H1 (cell line): ENCODE measurements at places on chromosomes 6 and 20.

- H3K27me3 ChIP-seq = no peaks in the 10 kb centered on the region
- peaks cover 24% of the 10 kb centered on the region; the same call in 1 of the 2 replicates for H3K36me3 ChIP-seq
- no peak overlapping the region for H3K27ac ChIP-seq
- H3K4me3 ChIP-seq = no peak overlapping the region
- no peak for DNase-seq
Measured at GRCh38 chr6:7568021-7568420, 22.0 kb upstream of the SNRNP48 start.

DNA sequence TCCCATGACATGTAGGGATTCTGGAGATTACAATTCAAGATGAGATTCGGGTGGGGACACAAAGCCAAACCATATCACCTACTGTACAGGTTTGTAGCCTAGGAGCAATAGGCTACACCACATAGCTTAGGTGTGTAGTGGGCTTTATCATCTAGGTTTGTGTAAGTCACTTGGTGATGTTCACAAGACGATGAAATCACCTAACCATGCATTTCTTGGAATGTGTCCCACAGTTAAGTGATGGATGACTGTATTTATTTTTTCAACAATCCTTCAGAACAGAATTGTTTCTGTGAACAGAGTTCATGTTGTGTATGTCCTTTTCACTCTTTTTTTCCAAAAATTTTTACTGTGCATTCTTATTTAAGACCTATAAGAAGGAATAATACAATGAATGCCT, 76.1 kb downstream of the DTD1 start:
- no peak overlapping the region for H3K4me3 ChIP-seq
- H3K27ac ChIP-seq = no peak overlapping the region
- no peaks in the 10 kb centered on the region for H3K36me3 ChIP-seq

DNA sequence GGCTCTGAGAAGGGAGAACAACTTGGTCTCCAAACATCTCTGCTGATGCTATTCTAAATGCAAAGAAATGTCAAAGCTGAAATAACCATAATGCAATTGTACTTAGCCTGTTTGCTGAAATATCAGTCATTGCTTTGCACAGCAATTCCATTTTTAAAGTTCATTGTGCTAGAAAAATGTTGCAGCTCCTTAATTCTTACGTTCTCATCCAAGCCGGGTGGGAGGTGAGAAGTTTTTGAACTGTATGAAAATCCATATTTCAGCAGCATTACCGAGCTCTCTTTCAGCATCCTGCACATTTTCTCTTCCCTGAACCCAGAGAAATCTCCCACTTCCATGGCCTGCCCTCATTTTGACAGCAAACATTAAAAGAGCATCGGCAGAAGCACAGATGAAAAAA, 630.0 kb downstream of the PTPRT start:
- H3K27ac ChIP-seq = no peak overlapping the region
- H3K36me3 ChIP-seq = no peaks in the 10 kb centered on the region
- no peak for DNase-seq

DNA sequence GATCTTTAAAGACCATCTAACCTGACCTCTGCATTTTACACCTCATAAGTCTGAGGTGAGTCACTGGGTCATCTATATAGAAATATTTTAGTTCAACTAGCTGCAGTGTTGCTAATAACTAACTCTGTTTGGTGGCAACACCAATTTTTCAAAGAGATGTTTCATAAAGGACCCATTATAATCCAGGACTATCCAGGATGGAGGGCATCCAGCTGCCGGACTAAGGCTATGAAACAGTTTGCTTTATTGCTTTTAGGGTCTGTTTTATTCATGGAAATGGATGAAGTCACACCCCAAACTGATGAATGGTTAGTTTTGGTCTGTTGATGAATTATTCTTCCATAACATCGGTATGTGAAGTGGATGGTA, 204.2 kb upstream of the GMDS start:
- no peaks in the 10 kb centered on the region for H3K36me3 ChIP-seq
- peaks cover 7% of the 10 kb centered on the region for H3K27me3 ChIP-seq
- H3K4me3 ChIP-seq = no peak overlapping the region
- H3K4me1 ChIP-seq = no peaks in the 10 kb centered on the region

DNA sequence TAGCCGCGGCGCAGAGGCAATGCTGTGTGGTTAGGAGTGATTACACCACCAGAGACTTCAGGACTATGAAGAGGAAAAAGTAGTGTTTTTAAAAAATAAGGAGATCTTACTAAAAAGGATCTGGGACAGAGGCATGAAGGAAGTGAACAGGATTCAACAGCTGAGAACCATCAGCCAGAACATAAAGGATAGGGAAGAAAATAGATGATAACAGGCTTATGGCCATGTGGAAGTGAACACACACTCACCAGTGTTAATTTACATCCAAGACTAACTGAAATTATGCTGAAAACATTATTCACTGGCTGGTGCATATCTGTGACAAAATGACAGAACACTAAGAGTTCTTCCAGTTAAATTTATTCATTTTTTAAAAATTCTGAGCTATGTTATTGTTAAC, 47.5 kb upstream of the BCLAF1 start:
- no peaks in the 10 kb centered on the region for H3K36me3 ChIP-seq
- H3K27me3 ChIP-seq = no peaks in the 10 kb centered on the region; the same call in 1 of the 2 replicates
- no peaks in the 10 kb centered on the region for H3K4me1 ChIP-seq

DNA sequence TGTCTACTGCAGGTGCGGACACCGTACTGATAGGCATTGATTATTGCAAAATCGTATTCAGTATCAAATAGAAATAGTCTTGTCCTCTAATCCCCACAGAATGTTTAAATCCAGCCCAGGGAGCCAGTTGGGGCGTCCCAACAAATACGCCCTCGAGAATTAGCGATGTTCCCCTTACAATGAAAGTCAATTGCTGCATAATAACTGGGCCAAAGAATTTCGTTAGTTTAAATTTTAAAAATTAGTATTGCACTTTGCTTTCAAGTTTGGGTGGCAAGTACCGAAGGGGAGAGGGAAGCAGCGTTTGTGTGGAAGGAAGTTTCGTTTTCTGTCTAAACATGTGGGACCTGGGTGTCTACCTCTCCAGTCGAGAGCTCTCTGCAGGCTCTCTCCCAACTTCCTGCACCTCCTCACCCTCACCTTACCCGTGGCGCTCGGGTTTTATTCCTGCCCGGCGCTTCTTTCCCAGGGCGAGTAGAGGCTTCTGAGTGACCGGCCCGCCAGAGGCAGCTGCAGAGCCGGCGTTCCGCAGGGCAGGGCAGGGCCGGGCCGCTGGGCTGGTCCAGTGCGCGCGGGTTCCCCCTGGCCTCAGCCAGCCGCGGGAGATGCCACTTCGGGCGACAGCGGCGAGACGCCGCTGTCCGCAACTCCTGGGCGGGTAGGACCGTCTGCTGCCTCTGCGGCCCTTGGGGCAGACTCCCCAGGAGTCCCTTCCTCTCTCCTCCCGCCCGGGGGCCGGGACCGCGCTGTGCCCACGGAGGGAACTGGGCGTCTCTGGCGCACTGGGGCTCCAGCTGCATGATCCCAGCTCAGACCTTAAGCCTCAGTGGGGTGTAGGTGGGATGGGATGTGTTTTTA, 862 bp upstream of the TFAP2C start:
- peaks cover 60% of the 10 kb centered on the region for H3K27me3 ChIP-seq
- H3K36me3 ChIP-seq = no peaks in the 10 kb centered on the region
- no peak overlapping the region for H3K27ac ChIP-seq
- H3K4me3 ChIP-seq = peak overlapping the region; percentile 79; the same call in 1 of the 2 replicates
- DNase-seq = no peak

GRCh38 chr6:51265426-51265825, 446.8 kb downstream of the TFAP2B start:
- no peak overlapping the region for H3K27ac ChIP-seq
- DNase-seq = no peak
- no peaks in the 10 kb centered on the region for H3K36me3 ChIP-seq
- no peaks in the 10 kb centered on the region for H3K27me3 ChIP-seq
- no peak overlapping the region for H3K4me3 ChIP-seq
